ENCODE measurements at places on chromosomes 1 and 21.

GRCh38 chr1:192808518-192809306 is at the start of gene RGS2:
TSS of gene RGS2 (plus strand) at chr1:192809039. CDS start at chr1:192809072, 33 bp downstream.
- peak; percentile 87 for DNase-seq

GRCh38 chr1:28290851-28291250 is 31.5 kb downstream of the SESN2 start:
- DNase-seq: no peak

DNA sequence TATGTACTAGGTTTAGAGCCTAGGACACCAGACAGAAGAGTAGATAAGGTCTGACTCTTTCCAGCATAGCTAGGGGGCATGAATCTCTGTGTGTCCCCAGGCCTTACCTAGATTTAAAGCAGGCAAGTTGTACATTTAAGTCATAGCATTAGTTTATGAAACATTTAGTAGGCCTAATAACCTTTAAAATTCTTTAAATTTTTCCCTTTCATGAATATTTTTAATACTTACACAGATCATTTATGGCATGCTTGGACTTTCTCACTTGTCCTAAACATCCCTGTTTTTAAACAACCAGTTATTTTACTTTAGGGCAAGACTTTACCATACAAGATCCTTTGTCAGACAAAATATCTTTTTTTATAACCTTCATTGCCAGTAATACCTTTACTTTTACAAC is 258.4 kb upstream of the ZRANB2 start:
- peak; percentile 6 for DNase-seq

DNA sequence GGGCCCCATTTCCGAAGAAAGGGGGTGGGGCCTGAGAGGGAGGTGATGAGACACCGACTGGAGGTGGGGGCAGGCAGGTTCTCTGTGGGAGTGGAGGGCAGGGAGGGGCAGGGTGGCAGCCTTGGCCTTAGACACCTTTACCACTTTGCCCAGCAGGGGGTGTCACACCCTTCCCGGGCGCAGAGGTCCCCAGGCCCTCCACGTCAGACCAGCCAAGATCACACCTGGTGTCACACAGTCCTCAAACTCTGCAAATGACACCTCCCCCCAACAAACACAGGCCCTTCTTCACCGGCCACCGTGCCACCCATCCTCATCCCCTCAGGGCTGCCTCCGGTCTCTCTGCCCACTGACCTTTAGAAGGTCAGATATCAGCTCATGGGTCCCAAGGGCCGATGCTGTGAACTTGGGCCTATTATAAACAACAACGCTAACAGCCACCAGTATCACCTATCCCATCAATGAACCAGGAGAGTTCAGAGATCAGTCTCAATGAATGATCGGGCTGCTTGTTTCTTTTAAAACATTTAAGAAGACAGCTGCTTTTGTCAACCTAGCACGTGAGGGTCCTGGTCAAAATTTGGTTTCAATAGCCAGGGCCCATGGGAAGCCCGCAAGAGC is 103.9 kb downstream of the CASZ1 start:
- DNase-seq: no peak

DNA sequence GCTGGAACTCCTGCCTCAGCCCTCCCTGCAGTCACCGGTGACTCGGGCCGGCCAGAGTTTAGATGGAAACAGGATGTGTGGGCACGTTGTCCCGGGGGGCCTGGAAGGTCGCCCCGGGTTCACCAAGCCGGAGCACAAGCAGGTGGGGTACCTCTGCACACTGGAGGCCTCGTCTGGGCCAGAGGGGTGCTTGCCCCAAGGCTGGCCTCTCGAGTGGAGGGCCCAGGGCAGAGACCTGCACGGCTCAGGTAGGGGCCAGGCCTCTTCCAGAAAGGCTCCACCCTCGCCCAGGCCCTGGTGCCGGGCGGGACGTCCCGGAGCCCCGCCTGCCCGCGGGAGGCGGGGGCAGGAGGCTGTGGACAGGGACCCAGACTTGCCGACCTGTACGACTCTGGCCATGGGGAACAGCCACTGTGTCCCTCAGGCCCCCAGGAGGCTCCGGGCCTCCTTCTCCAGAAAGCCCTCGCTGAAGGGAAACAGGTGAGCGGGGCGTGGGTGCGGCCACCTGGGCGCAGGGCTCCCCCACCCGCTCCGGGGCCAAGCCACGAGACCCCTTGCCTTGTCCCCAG is at the start of gene PLEKHN1:
PLEKHN1 (plus strand) TSS at position 348 of the 569 bp plus-strand sequence; CDS start at position 398, 50 bp downstream.
- peak; percentile 88 for DNase-seq

DNA sequence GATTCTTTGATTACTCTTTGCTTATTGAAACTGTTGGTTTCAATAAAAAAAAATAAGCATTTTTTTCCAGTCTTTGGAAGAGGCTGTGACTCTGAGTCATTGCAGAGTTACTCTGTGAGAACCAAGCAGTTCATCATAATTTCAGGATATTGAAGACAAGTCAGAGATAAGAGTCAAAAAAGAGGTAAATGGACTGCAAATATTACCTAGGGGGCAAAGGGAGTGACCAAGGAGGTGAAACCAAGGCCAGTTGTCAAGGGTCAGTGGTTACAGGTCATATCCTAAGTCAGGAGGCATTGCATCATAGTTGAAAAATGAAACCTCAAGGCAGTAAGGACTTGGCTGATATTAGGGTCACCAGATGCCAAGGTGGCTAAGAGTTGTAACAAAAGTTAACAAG is 597.1 kb upstream of the USP24 start:
- DNase-seq: no peak

DNA sequence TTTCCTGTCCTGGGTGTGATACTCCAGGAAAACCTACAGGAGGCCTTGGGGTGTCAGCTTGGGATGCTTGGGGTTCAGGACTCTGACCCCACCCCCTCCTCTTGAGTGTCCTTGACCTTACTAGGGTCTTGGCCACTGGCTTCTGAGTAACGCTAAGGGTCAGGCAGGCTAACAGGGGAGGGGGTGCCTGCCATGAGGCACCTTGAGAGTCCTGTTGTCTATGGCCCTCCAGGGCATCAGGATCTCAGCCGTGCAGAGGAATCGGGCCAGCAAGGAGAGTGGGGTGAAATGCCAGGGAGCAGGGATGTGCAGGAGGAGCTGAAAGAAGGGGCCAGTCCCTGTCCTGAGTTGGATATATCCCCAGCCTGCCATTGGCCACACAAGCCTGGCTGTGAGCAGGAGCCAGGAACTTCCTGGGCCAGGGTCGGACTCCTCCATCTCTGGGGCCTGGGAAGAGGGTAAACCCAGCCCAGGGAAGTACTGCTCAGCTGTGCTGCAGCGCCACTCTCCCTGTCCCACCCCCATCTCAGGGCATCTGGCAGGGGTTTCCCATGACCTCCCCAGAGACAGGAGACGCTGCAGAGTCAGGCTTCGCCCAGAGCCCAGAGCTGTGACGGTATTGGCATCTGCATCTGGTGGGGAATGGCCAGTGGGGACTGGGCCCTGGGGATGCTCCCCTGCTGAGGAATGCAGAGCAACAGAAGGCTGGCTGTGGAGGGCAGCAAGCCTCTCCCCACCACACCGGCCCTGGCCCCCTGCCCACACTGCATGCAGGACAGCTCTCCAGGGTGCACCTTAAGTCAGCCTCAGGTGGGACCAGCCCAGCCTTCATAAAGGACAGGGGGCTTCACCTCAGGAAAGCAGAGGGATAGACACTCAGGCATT is 6.3 kb downstream of the KIF21B start:
- DNase-seq: no peak

DNA sequence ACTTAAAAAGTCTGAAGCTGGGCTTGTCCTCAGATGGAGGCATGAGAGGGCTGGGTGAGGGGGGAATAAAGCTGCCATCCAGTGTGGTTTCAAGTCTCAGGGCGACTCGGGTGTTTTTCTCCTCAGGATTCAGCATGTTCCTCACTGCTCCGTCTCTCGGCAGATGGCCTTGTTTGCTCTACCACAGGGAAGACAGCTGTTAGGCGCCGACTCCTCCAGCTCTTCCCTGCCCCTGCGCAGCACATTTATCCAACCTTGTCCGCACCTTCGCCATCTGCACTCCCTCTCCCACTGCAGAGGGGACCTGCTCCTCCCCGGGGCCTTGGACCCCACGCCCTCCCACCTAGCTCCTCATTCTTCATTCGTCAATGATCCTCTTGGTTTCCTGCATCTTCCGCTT is 16.6 kb upstream of the S100A11 start:
- DNase-seq: no peak

- no peak for DNase-seq
These were observed 53.3 kb downstream of the MTR start for GRCh38 chr1:236848274-236848923.

GRCh38 chr21:39601187-39601928 is 11.4 kb upstream of the B3GALT5 start:
- DNase-seq: no peak

GRCh38 chr1:12290828-12291227 is 61.0 kb downstream of the VPS13D start:
- DNase-seq: no peak
